Right forelimb (tissue), 1 donor: ENCODE measurements at places on chromosomes 16 and 17.

- no peak for DNase-seq
These were observed 197.6 kb upstream of the XYLT1 start for GRCh38 chr16:17668386-17668785.

DNA sequence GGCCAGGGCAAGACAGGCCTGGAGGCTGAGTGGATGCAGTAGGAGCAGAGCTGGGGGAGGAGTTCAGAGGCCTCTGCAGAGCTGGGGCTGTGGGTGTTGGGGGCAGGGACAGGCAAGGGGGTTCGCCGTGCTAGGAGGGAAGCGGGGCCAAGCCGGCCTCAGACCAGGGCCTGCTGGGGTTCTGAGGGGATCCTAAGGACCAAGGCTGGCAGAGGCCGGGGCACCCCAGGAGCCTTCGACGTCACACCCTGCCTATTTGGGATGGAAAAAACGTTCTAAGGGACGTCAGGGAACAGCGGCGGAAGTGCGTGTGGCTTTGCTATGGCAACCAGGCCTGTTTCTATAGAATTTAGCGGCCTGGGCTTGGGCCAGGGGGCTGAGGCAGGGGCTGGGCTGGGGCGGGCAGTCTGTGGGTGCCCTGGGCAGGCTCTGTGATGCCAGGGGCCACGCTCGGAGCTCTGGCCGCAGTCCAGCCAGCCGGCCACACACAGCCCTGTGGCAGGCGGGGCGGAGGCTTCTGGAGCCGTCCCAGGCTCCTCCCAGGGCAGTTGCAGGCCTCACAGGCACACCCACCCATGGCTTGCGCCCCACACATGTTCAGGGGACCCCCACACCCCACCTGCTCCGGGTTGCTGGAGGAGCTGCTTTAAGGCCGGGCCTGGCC lies 3.7 kb downstream of the TRAF7 start:
- DNase-seq, result peak; percentile 89

DNA sequence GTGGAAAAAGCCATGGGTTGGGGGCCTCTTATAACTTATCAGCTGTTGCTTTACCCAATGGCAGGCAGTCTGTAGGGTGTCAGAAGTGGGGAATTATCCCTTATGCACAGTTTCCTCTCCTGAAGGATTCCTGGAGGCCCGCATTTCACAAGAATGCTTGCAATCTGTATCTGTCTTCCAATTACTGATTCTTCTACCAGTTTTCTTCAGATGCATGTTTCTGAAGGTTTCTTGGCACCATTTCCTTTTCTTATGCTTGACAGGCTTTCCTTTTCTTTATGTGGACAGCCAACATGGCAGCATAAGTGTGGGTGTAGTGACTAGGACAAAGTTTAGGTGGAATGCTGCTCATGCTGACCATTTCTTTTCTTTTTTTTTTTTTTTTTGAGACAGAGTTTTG lies 36.1 kb downstream of the MAP3K3 start:
- no peak for DNase-seq

- no peak for DNase-seq
These were observed 444.7 kb downstream of the HS3ST3B1 start for GRCh38 chr17:14745541-14745940.

GRCh38 chr16:79303959-79304387 lies 296.6 kb downstream of the MAF start:
- DNase-seq, result peak; percentile 80

GRCh38 chr16:15807603-15808009 lies 49.2 kb downstream of the MYH11 start:
- no peak for DNase-seq

DNA sequence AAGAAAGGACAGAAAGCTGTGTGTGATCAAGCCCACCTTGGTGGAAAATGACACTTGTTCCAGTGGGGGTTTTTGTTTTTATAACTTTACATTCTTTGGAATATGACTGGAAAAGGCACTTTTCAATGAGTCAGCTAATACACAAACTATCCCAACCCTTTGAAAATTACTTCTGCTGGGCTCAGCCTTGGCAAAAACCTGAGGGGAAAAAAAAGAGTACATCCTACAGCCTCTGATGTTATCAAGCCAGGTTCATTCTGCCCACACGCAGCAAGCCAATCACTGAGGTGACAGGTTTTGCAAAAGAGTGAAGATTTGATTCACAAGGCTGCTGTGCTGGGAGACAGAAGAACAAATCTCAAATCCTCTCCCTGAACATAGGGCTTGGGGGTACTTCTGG lies 484.5 kb upstream of the ERCC4 start:
- no peak for DNase-seq

DNA sequence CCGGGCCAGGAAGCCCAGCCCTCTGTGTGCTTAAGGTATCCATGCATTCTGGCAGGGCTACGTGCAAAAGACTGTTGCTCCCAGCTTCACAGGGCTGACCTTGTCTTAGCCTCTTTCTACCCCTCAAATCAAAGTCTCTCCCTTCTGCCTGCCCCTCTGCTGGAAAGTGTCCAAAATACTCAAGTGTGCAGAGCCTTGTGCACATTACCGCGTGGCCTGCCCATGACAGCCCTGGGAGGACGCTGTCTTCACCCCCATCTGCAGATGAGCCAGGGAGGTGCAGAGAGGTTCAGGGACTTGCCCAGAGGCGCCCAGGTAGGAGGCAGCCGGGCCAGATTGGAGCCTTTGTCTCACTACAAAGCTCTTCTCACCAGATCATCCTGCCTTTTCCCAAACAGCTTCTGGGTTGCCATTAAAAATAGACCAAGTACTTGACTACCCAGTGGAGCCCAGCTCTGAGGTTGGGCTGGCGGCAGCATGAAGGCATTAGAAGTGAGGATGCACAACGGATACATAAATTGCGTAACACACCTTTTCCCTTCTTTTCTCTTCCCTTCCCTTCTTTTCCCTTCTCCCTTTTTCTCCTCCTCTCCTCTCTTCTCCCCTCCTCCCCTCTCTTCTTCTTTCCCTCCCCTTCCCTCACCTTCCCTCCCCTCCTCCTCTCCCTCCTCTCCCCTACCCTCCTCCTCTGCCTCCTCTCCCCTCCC lies 3.5 kb downstream of the CACNG4 start:
- DNase-seq, result no peak

DNA sequence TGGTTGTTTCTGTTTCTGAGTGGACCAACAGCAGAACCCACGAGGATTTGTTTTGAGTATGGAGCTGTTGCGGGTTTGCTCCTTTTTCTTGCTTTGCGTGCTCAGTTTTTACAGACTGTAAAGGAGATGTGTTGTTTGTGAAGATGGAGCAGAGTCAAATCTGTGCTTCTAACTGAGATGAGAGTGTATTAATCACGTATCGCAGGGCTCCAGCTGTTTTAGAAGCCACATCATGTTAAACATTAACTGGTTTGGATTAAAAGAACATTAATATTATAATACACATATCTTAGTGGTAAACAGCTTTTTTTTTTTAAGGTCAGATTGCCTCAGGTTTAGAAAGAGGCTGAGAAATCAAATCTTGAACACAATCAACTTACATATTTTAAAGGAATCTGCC lies 69.4 kb downstream of the YPEL2 start:
- DNase-seq, result no peak

DNA sequence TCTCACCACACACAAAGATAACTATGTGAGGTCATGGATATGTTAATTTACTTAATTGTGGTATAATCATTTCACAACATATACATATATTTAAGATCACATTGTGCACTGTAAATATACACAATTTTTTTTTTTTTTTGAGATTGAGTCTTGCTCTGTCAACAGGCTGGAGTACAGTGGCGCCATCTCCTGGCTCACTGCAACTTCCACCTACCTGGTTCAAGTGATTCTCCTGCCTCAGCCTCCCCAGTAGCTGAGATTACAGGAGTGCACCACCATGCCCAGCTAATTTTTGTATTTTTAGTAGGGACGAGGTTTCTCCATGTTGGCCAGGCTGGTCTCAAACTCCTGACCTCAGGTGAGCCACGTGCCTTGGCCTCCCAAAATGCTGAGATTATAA lies 11.5 kb upstream of the PRSS54 start:
- no peak for DNase-seq

- DNase-seq, result peak; percentile 38
These were observed 18.5 kb downstream of the CCDC42 start for GRCh38 chr17:8725881-8726876.
